ENCODE measurements at places on chromosomes 4 and X. TPM values are rescaled to one million over a fixed set of nuclear protein-coding genes. Genes with fewer than 3 reads are reported as not detected.
A peak's percentile ranks its signal among the peaks of the same experiment; 100 is the strongest.

BEX5 gene
- 5.0 TPM for total RNA-seq

RAB33A gene
- 0.69 TPM for total RNA-seq

UGT2A1 gene
- not detected for total RNA-seq

ADRA2C gene
- total RNA-seq, result 72.2 TPM

OTUD6A gene
- not detected for total RNA-seq

- H3K4me1 ChIP-seq, result no peaks in the 10 kb centered on the region
- H3K4me3 ChIP-seq, result no peak overlapping the region
- H3K27me3 ChIP-seq, result no peaks in the 10 kb centered on the region
- no peaks in the 10 kb centered on the region for H3K36me3 ChIP-seq
- H3K27ac ChIP-seq, result peak overlapping the region; percentile 77
Measured at GRCh38 chrX:5051831-5052491, 1176.7 kb downstream of the NLGN4X start.

DNA sequence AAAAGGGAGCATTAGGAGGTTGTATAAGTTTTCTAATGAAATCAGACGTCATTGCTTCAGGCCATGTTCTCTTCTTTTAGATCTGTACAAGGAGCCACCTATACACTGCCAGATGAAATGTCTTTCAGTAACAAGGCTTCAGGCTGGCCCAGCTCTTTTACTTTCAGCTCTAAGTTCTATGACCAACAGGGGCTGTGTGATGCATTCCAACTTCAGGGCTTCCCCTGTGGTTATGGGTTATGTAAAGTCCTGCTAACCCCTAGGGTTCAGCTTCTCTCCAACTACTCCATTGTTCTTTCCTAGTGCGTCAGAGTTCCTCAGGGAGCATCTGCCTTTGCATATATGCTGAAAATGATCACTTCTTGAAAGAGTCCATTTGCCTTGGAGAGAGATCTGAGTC, 79.4 kb upstream of the TTC29 start:
- no peak overlapping the region for H3K27ac ChIP-seq
- DNase-seq, result no peak
- H3K27me3 ChIP-seq, result no peaks in the 10 kb centered on the region
- H3K4me1 ChIP-seq, result no peaks in the 10 kb centered on the region

DNA sequence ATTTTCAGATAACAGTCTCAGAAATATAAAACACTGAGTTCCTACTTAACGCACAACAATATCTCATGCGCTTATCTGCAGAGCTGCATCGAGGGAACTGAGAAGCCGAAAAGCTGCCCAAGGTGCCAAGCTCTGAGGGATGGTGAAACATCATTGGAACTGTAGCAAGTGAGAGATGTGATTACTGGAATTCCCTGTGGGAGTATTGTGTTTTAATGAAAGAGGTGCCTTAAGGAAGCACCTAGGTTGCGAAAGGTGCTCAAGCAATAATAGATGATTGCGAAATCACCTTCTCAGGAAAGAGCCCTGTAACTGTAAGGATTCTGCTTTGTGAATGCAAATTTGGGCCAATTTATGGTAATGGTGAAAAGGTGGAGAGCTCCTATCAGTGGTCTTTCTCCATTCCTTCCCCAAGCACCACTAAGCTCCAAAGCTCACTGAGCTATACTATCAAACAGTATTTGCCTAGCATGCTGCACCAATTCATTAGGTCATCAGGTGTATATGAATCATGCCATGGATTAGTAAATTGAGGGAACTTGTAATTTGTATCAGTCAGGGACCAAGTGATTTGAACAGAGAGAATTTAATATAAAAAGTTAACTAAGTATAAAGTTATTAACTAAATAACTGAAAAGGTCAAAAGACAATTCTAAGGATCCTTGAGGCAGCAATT, 59.0 kb upstream of the ATP8A1 start:
- DNase-seq, result no peak
- H3K4me1 ChIP-seq, result no peaks in the 10 kb centered on the region
- H3K36me3 ChIP-seq, result no peaks in the 10 kb centered on the region
- no peaks in the 10 kb centered on the region for H3K27me3 ChIP-seq

GRCh38 chr4:35365186-35365585, 879.1 kb downstream of the ARAP2 start:
- H3K27ac ChIP-seq, result no peak overlapping the region
- no peaks in the 10 kb centered on the region for H3K4me1 ChIP-seq
- no peaks in the 10 kb centered on the region for H3K36me3 ChIP-seq
- H3K27me3 ChIP-seq, result no peaks in the 10 kb centered on the region

GRCh38 chr4:140068271-140068670, 85.7 kb downstream of the MAML3 start:
- no peaks in the 10 kb centered on the region for H3K36me3 ChIP-seq
- no peak for DNase-seq
- no peak overlapping the region for H3K4me3 ChIP-seq
- no peak overlapping the region for H3K27ac ChIP-seq
- H3K4me1 ChIP-seq, result peaks cover 6% of the 10 kb centered on the region

All from aorta (tissue), 5 donors.